ENCODE measurements at places on chromosomes 7 and 10.

GRCh38 chr10:48701941-48702340, 17.3 kb downstream of the WDFY4 start:
- DNase-seq: no peak

DNA sequence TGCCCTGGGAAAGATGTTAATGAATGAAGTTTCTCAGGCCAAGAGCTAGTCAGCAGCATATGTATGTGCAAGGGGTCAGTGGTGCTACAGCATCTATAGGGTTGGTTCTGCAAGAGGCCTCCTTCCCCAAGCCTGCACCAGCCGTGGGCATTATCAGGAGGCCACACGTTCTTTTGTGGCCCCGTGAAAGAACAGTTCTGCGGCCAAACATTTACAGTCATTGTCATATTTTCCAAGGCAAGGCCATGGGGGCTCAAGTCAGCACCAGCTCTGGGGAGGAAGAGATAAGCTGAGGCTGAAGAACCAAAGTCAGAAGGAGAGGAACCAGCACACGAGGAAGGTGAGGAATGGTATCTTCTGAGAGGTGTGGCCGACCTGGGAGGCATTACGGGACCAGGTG, 54.4 kb upstream of the TMEM72 start:
- no peak for DNase-seq

DNA sequence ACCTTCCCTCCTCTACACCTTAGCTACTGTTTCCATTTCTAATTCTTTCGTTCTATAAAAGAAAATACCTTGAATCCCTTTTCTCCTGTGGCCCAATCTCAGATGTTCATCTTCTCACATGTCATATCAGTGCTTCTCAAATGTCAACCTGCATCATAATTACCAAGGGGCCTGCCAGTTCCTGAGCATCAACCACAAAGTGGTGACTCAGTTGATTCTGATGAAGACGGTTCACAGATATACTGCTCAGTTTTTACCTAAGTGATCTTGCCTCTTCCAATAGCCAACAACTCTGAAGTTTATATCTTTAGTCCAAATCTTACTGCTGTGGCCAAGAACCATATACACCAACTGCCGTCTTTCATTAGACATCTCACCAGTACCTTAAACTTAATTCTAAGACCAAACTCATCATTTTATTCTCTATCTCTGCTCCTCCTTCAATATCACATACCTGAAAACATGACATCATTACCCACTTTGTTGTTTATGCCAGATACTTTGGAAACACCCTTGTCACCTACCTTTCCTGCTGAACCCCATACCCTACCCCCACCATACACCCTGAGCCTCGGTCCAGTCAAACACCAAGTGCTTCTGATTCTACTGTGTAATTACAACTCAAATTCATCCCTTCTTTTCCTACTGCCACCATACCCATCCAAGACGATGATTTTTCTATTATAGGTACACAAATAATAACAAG, 115.5 kb downstream of the LMBR1 start:
- peak; percentile 34 for DNase-seq

DNA sequence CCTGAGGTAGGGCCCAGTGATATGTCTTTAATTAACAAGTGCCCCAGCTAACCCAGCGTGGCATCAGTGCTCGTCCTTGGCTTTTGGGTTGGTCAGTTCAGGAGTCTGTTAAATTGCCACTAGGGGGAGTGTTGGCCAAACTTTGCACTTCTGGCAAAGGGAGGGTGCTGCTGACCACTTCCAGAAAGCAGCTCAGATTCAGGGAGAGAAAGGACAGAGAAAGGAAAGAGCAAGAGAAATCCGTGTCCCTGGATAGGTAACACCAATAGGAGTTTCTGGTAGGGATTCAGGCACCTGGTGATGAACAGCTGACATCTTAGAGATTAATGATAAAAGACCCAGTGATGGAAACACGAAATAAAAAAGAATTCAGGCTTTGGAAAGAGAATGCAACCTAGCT, 243.1 kb upstream of the AOAH start:
- no peak for DNase-seq

DNA sequence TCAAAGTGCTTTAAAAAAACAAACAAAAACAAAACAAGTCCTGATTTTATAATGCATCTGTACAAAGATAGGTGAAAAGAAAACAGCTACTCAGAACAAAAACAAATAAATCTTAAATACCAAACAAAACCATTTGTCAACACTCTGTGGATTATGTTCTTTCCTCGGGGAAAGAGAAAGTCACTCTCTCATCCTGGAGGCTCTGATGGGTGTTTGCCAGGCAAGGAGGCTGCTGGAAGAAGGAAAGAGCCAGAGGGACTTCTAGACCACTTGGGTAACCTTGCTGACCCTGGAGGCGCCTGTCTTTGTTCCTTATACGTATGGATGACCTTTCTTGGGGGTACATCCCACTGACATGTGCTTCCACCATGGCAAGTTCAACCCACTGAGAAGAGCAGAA, 92.8 kb downstream of the ZRANB1 start:
- DNase-seq: no peak

DNA sequence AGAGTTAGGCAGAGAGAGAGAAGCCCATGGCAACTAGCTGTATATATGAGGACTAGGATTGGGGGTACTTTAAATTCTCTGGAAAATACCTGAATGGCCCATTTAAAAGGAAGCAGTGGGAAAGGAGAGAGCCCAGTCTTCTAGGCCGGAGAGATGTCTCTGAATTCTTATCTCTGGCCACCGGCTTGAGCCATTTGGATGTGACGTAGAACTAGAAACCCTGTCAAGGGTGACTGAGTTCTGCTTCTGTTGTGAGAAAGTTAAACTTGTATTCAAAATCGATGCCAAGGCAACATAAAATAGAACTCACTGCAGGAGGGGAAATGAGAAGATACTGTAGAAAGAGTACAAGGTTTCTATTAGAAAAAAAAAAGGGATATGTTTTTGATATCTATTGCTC, 6.3 kb upstream of the GSTK1 start:
- no peak for DNase-seq

GRCh38 chr7:48350515-48350914, 179.3 kb downstream of the ABCA13 start:
- DNase-seq: no peak

- no peak for DNase-seq
Observed at GRCh38 chr10:125727436-125727835, 7.9 kb downstream of the EDRF1 start.

All from activated naive CD4-positive, alpha-beta T cell treated with Interleukin-2 at 50 U/mL for 16 hours (primary cell).